ENCODE measurements at places on chromosomes 2 and 18.

- DNase-seq, result no peak
These were observed 267.7 kb downstream of the BCL11A start for GRCh38 chr2:60285626-60286316.

- no peak for DNase-seq
These were observed 18.4 kb upstream of the CAB39 start for GRCh38 chr2:230694241-230694640.

DNA sequence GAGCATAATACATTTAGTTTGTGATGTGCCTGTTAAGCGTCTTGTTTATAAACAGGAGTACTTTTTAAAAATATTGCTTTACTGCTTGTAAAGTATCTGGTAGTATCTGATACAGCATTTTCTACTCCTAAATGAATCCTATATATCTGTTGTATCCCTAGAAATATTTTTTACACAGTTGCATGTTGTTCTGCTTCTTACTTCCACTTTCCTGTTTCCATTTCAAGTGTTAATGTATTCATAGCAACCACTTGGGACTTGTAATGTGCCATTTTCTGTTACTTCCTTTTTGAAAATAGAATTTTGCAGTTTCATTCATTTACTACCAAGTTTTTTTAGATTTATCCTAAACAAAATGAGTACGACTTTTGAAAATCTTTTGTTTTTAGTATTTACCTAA lies 24.9 kb downstream of the CCNT2 start:
- DNase-seq, result peak; percentile 7

GRCh38 chr2:23292024-23292423 lies 93.0 kb upstream of the KLHL29 start:
- DNase-seq, result no peak

DNA sequence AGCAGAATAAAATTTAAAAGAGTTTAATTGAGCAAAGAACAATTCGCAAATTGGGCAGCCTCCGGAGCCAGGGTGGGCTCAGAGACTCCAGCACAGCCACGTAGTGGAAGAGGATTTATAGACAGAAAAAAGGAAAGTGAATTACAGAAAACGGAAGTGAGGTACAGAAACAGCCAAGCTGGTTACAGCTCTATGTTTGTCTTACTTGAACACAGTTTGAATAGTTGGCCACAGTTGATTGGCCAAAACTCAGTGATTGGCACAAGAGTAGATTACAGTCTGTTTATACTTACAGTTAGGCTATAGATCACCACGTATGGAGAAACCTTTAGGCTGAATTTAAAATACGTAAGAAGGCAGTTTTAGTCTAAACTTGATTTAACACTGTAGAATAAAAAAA lies 78.8 kb upstream of the NEDD4L start:
- no peak for DNase-seq

GRCh38 chr2:37501113-37501512 lies 156.7 kb downstream of the QPCT start:
- DNase-seq, result no peak

DNA sequence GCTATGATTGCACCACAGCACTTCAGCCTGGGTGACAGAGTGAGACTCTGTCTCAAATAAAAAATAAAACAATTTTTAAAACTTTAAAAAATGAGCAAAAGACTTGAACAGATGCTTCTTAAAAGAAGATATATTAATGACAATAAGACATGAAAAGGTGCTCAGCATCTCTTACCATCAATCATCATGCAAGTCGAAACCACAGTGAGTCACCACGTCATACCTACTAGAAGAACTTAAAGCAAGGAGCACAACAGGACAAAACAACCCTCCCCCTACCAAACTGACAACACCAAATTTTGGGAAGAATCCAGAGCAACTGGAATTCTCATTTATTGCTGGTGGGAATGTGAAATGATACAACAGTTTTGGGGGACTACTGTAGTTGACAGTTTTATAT lies 251.6 kb downstream of the BCL2 start:
- no peak for DNase-seq

GRCh38 chr2:224309176-224309575 lies 92.7 kb downstream of the FAM124B start:
- DNase-seq, result no peak

DNA sequence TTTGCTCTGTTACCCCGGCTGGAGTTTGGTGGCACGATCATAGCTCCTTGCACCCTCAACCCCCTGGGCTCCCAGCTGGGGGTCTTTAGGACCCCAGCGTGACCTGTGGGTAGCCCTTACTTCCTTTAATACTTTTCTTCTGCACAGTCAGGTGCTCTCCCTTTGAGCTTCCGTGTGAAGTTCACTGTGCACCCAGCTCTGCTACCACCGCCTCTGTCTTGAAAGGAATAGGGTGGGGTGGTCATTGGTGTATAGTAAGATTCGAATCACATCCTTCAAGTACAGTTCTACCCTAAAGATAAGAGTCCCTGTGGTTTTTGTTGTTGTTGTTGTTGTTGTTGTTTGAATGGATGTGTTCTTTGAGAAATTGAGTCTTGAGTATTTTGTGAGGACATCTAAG lies 267.4 kb downstream of the NEDD4L start:
- DNase-seq, result no peak

DNA sequence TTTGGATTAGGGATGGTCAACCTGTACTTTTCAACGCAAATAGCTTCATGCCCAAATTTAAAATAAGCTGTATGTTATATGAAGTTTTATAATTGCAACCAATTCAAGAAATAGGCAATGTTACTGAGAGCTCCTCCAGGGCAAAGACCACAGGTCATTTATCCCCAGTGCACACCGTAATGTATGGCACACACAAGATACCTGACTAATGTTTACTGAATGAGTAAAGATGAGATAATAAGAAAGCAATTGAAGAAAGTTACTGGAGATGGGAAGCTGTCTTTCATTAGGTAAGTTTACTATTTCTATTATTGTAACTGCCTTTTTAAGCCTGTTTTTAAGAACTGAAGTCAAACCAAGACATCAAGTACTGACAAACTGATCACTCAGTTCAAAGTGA lies 184.5 kb upstream of the VRK2 start:
- no peak for DNase-seq

GRCh38 chr2:218744615-218745014 lies 34.0 kb downstream of the TTLL4 start:
- DNase-seq, result no peak

DNA sequence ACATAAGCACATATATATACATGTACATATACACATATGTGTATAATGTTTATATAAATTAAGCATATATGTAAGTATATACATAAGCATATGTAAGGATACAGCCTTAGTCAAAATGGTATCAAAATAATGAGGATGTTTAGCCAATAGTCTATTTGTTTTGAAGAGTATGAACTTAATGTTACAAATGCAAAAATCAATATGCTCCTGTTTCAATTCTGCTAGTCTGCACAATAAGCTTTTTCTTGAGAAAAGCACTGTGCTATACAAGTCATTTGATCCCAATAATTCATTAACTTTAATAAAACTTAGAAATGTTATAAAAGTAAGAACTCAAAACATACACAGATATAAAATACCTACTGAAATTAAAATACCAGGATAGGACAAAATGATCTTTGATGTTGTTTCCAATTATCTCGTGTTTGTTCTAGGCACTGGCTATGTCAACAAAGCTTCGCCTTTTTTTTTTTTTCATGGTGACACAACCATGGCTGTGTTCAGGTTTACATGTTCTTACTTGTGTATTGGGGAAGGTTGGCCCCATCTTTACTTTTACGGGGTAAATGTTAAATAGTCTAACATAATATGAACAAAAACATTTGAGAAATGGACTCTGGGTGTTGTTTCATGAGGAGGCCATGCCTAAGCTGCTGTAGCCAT lies 271.1 kb upstream of the CDH19 start:
- no peak for DNase-seq

DNA sequence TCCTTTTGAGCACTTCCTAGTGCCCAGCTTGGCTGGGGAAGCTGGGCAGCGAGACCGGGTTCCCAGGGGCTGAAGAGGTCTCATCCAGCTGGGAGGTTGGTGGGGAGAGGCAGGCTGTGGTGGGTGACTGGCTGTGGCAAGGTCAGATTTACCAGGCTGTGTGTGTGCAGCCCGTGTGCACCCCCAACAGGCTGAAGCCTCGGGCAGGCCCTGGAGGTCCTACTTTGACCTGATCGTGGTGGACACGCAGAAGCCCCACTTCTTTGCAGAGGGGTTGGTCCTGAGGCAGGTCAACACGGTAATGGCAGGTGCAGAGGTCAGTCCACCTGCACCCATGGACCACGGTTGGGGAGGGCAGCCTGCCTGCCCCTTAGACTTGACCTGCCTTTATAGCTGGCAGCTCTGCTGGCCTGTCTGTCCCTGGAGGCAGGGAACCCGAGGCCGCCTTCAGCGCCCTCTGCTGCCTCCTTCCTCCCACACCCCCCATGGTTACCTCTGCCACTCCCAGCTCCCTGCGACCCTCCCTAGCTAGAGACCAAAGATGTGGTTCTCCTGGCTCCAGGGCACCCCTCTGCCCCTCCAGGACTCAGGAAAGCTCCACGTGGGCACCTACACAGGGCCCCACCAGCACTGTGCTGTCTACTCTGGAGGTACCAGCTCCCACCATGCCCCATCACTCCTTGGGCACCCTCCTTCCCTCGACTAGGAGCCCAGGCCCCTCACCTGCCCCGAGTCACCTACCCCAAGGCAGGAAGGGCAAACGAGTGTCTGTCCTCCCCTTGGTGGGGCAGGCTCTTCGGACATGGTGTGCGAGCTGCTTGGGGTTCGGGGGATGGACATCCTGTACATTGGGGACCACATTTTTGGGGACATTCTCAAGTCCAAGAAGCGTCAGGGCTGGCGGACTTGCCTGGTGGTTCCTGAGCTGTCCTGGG lies 4.0 kb downstream of the NT5DC4 start:
- no peak for DNase-seq

- DNase-seq, result no peak
These were observed 21.9 kb upstream of the MGAT5 start for GRCh38 chr2:134231965-134232340.

GRCh38 chr2:142694282-142694681 lies 183.2 kb upstream of the KYNU start:
- no peak for DNase-seq

DNA sequence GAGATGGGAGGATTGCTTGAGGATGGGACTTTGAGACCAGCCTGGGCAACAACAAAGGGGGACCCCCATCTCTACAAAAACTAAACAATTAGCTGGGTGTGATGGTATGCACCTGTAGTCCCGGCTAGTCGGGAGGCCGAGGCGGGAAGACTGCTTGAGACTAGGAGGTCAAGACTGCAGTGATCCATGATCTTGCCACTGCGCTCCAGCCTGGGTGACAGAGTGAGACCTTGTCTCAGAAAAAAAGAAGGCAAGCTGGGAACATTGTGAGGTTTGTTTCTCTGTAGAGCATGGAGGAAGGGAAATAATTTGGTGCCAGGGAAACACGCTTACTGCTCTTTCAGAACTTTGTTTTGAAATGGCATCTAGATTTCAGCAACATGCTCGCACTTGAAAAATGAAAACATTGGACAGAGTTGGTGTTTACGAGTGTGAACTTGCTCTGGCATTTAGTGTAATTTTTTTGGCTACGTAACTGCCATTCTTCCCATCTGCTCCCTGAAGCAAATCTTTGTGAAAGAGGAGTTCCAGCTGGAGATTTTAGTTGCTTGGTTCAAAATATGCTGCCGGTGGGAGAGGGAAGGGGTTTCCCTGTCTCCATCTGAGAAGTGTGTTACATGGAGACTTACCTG lies 125.6 kb upstream of the DLX2 start:
- DNase-seq, result no peak

DNA sequence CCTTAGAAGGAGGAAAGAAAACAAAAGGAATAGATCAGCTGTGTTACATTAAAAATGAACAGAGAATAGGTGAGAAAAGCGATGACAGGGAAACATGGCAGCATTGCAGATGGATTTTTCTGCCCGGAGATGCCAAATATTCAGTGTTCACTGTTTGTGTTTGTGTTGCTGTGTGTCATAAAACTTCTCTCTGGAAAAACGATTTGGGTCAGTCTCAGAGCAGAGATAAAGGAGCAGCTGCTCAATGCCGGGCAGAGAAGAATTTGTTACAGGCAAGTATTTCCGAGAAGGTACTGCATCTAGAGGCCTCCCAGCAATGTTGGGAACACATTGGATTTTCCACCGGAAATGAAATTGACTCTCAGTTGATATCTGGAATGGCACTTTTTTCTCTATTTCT lies 156.4 kb upstream of the KLHL14 start:
- DNase-seq, result no peak

GRCh38 chr2:203461746-203462145 lies 73.4 kb downstream of the RAPH1 start:
- no peak for DNase-seq

- DNase-seq, result no peak
These were observed 33.7 kb downstream of the NRP2 start for GRCh38 chr2:205715831-205716525.

DNA sequence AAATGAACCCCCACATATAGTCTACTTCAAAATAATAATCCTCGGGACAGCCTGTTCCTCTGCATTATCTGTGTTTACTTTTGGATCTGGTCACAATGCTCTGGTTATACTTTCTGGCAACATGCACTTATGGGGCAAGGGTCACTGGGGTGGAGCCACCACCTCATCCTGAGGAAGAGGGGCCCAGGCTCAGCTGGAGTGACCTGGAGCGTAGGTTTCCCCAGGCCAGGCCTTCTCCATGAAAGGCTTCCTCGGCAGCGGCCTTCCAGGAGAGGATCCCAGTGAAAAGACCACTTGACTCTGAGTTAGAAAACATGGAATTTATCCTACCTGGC lies 237.4 kb downstream of the SETBP1 start:
- DNase-seq, result no peak

DNA sequence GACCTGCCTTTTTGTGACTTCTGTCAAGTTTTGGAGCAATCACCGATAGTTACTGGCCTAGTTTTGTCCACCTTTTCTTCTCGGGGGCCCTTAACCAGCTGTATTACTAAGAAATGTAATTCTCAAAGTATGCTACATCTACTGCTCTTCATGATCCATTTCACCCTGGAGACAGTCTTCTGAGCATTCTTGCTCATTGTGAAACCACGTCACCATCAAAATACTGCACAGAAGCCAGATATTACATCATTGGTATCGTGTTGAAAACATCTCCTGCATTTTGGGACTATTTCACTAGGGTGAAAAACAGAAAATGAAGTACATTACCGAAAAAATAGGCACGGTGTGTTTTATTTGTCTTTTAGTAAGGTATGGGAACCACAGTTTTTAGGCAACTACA lies 11.7 kb downstream of the LYPD6B start:
- no peak for DNase-seq

GRCh38 chr2:31151501-31151900 lies 13.3 kb upstream of the GALNT14 start:
- DNase-seq, result no peak

GRCh38 chr2:221775096-221775495 lies 203.0 kb upstream of the EPHA4 start:
- DNase-seq, result no peak

GRCh38 chr2:110980339-110981062 lies 140.2 kb upstream of the BCL2L11 start:
- no peak for DNase-seq
